ENCODE measurements at places on chromosomes 6 and 20.

DNA sequence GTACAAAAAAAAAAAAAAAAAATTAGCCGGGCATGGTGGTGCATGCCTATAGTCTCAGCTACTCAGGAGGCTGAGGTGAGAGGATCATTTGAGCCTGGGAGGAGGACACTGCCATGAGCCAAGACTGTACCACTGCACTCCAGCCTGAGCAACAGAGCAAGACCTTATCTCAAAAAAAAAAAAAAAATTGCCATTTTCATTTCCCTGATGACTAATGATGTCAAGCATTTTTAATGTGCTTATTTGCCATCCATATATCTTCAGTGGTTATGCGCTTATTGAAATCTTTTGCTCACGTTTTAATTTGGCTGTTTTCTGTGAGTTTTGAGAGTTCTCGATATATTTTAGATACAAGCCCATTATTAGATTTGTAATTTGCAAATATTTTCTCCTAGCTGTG is 46.7 kb downstream of the PFDN4 start:
- no peak for DNase-seq

DNA sequence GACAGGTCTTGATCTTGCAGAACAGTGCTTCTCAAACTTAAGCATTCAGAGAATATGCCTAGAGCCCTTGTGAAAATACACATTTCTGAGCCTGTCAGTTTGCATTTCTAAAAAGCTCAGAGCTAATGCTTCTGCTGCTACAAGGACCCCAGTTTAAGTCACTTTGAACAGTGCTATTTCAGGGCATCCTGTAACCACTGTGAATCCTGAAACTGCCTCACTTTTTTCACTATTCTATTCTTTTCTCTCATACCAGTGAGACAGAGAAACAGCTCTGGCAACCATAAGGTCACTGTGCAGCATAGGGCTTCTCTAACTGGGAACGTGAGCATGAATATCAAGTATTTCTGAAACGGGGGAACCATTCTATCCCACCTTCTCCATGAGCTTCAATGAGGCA is 51.2 kb downstream of the LGSN start:
- DNase-seq: no peak

DNA sequence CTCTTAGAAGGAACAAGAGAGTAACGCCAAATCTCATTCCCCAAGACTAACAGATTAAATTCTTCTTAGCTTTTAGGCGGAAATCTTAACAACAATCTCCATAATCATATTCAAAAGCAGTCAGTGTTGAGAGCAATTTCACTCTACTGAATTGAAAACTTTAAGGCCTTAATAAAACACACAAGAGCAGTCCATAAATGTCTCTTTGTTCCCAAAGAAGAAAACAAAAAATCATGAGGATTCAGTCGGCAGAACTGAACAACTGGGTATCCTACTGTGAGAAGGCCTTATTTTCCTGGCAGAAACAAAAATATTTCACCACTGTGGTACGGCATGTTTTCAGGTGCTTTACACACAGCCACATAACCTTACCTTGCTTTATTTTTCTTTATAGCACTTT is 14.4 kb downstream of the ABHD12 start:
- no peak for DNase-seq

DNA sequence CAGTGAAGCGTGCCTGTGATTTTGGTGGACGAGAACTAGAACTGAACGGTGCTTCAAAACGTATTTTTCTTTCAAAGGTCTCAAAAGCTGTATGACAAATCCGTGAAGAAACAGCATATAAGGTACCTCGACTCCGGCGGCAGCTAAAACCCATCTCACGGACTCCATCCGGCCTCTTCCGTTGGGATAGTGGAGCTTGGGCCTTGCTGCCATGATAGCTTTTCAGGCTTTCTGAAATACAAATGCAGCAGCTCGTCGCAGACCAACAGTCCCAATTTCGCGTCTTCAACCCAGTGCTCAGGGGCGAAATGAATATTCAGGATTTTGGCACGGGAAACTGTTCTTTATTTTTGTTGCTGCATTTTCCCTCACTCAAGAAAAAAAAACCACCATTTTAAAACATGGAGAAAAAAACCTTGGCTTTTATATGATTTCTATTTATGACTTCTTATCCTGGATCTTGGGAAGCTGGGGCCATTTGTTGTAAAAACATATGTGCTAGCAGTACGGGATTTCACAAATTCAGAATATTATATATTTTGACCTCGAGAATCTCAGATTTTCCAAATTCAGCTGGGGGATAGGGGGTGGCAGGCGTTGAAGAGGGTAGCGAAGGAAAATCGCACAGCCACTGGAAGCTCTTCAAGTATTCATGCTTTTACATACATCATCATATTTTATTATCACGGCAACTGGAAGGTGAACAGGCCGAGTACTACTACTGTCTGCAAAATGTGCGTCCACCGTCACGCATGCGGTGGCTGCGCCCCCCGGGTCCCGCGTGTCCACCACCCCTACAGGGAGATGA is 849 bp downstream of the GSTA4 start:
- no peak for DNase-seq

DNA sequence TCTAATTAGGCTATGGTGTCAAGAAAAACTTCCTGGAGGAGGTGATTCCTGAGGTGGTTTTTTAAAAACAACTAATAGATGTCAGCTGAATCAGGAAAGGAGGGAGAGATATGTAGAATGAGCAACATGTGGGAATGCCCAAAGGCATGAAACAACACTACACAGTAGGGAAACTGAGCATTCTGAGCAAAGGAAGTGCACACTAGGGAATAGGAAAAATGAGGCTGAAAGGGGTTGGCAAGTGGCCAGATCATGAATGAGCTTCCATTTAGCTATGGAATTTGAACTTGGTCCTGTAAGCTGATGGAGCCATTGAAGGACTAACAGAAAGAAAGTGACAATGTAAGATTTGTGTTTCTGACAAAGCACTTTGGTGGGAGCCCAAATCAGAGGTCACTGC is 16.9 kb upstream of the SLC35F1 start:
- DNase-seq: no peak

- DNase-seq: no peak
Measured at GRCh38 chr6:3352678-3353077, 93.9 kb downstream of the PSMG4 start.

- DNase-seq: no peak
Measured at GRCh38 chr6:108693430-108694154, 132.9 kb downstream of the FOXO3 start.

DNA sequence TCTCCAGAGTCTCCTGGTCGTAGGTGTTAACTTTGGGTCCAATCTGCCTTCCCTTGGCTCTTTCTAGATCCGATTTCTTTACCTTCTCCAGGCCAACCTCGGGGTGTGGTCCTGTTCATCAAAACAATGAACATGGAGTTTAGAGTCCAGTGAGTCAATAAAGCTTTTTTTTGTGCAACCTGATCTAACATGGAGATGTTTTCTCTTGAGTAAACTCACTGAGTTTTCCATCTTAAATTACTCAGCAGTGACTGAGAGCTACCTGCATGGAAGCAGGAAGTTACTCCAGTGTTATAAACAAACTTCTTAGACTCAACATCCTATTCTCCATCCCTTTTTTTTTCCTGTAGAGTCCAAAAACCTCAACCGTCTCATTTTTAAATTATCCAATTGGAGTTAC is 14.9 kb upstream of the SLC22A1 start:
- DNase-seq: no peak

- DNase-seq: no peak
Measured at GRCh38 chr6:80142586-80142985, 36.1 kb downstream of the BCKDHB start.

DNA sequence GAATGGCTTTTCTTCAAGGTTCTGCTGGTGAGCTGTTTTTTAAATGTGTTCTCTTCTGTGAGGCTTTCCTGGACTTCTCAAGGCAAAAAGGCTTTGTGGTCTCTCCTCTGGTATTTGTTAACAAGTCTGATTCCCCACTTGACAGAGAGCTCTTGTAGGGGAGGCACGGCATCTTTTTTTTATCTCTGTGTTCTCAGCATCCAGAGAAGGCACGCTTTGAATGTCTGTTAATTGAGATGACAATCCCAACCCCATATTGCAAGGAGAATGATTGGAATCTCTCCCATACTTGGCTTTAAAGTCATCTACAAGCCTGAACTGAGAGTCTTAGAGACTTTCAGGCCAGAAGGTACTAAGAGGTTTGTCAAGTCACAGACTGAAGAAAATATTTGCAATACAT is 22.6 kb downstream of the EDN1 start:
- no peak for DNase-seq

DNA sequence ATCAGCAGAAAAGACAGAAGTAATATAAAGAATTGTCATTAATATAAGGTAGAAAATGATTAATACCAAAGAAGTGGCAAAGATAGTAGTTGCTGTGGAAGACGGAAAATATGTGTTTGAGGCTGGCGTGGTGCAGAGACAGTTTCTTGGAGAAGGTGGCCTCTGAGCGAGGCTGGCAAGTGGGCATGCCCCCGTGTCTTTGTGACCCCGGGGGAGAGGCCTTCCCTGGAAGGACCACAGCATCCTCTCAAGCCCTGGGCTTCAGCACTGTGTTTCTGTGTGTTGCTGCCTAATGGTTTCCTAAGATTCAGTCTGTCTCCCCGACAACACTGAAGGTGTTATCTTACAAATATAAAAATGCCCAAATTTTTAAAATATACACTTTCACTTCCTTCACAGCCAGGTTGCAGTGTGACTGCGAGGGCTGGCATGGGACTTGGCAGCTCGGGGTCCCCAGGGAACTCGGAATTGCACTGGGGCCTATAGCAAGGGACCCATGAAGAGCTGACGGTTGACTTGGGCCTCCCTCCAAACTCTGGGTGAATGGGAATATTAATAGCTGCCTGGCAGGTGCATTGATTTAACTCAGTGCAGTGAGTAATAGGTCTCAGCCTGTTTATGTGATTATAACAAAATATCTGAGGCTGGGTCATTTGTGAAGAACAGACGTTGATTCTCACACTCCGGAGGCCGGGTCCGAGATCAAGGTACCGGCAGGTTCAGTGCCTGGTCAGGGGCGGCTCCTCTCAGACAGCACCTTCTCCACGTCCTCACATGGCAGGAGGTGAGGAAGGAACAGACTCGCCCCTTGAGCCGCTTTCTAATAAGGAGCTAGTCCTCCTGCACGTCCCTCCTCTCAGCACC is 47.4 kb upstream of the AFDN start:
- no peak for DNase-seq

DNA sequence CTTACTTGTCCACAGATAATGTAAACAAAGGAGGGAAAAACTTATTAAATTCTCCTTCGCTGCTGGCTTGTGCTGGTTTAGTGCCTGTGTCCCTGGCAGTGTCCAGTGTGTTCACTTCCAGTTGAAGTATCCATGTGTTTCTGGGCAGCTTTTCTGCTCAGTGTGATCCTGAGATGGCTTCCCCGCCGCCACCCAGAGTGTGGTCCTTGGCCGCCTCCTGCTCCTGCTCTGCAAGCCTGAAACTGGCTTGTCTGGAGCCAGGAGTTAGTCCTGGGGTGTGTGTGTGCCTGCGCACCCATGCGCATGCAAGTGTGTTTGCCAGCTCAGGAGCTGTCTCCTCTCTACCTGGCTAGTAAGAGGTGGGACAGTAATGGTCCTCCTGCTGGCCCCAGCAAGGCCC is 7.2 kb downstream of the BTBD3 start:
- no peak for DNase-seq

DNA sequence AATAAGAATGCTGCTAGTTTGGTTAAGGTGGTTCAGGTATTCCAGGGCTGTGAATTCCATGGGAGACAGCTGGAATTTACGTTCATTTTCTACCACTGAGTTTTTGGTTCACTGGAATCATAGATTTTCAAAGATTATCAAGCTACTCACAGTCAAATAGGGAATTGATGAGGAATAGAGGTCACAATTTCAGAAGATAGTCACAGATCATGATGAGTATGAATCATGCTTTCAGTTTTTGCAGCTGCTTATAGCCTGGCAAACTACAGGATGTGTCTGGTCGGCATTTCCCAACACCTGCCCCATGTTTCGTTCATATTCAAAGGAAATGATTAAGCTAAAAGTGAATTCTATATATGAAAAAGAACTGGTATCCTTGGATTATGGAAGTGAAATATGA is 58.7 kb downstream of the BCKDHB start:
- no peak for DNase-seq

DNA sequence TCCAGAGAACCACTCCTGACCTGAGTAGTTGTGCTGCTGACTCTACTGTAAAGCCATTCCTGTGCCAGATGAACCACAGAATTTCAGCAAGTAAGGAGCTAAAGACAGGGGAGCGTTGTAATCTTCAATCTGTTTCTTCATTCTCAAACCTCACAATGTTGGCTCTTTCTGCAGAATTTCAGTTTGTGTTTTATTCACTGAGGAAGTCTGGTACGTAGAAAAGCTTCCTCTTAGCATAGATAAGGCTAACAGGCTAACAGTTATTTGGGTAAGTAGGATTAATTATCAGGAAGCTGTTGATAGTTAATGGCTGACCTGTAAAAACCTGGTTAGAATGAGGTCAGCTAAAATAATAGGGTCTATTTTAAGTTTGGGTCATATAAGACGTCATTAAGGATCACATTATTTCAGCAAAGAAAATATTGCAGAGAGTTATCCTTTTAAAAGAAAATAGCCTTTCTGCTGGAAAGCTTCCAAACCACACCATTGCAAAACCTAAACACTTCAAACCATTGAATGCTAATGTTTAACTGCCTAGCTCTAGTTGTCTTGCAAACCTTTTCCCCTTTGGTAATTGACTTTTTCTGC is 14.1 kb upstream of the TENT5A start:
- DNase-seq: peak; percentile 88

DNA sequence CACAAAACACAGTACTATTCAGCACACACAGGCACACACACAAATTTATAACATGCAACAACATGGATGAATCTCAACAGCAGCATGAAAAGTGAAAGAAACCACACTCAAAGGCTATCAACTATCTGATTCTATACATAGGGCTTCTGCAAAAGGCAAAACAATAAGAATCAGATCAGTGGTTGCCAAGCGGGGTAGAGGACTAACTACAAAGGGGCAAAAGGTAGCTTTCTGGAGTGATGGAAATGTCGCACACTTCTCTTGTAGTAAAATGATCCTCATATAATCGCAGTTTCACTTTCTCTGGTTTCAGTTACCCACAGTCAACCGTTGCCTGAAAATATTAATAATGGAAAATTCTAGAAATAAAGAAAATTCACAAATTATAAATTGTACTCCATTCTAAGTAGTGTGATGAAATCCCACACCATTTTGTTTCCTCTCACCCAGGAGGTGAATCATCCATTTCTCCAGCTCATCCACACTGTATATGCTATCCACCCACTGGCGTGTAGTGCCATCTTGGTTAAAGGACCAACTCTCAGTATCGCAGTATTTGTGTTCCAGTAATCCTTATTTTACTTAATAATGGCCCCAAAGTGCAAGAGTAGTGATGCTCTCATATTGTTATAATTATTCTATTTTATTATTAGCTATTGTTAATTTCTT is 12.8 kb upstream of the PLN start:
- DNase-seq: no peak

GRCh38 chr6:89321131-89321970 is 6.3 kb upstream of the GABRR2 start:
- no peak for DNase-seq

GRCh38 chr6:98107801-98108200 is 726.6 kb upstream of the POU3F2 start:
- DNase-seq: no peak

- DNase-seq: no peak
Measured at GRCh38 chr6:73560853-73561407, 40.1 kb upstream of the EEF1A1 start.

Measured in non-pigmented ciliary epithelial cell (primary cell).